ENCODE measurements at places on chromosomes 7 and 10.

- no peak for DNase-seq
These were observed 440.6 kb downstream of the PARD3 start for GRCh38 chr10:34374356-34375045.

- no peak for DNase-seq
These were observed 152.8 kb downstream of the AMPH start for GRCh38 chr7:38478404-38478803.

DNA sequence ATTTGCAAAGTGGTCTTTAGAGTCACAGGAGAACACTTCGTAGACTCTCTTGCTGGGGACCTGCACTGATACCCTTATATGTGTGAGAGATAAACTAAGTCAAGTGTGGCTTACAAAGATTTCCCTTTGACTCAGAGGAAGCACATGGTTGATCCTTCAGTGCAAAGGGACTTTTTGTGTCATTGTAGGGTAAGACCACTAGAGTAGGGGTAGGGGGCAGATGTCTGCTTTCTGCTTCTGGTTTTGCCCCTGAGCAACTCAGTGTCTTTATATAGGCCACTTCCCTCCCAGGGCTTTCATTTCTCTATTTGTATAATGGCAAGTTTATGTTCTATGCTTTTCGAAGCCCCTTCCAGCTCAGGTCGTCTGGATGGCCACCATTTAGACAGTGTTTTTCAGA is 281.7 kb downstream of the SORCS3 start:
- no peak for DNase-seq

GRCh38 chr10:1782841-1783240 is 45.5 kb upstream of the ADARB2 start:
- DNase-seq: no peak

DNA sequence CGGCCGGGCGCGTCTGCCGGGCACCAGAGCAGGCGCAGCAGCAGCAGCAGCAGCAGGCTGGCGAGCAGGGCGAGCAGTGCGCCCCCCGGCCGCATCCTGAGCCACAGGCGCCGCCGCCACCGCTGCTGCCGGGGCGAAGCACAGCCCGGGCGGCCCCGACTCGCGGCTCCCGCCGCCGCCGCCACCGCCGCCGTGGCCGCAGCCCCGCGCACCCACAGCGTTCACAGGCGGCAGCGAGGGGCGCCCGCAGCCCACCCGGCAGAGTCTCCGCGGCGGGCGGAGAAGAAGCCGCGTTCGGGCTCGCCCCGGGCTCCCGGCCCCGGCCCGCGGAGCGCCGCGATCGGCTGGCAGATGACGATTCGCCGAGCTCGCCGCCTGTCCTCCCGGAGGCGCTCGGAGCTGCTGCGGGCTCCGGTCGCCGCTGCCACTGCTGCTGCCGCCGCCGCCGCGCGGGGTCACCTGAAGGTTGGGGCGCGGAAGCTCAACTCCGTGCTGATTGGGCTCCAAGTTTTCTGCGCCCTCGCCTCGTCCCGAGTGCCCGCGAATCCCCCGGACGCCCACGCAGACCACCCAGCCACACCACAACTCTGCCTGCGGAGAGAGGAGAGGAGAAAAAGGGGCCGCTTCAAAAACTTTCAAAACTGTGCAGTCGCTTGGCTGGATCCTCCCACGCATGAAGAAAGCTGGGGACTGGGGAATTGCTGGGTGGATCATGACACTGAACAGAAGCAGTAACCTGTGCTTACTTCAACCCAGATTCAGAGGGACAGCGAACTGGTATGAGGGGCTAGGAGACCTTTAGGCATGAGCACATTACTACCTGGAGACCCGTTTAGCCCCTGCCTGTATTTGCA is at the start of gene ST8SIA6:
TSS of gene ST8SIA6 (minus strand) at position 435 of the 854 bp plus-strand sequence. CDS start at position 95, 340 bp downstream.
- peak; percentile 20 for DNase-seq

GRCh38 chr7:1943326-1943725 is 273.2 kb downstream of the ELFN1 start:
- no peak for DNase-seq

DNA sequence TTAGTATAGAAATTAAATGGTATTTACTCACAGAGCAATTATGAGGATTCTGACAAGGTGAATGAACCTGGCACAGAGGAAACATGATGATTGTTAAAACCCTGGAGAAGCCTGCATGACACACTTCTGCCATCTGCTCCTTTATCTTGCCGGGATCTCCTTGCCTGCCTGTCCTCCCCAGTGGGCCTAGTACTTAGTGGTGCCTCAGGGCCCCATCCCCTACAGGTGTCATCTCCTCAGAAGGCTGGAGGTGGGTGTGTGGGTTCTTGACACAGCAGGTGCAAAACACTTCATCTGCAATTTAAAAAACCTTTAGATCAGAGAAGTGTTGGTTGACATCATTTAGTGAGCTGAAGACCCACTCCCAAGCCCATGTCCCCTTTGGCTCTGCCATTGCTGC is 261.2 kb downstream of the ADRA2A start:
- DNase-seq: no peak
